Aorta (tissue), 5 donors: ENCODE measurements at places on chromosomes 5 and 9.

GRCh38 chr9:113673726-113674125 is 202.4 kb upstream of the ZNF618 start:
- DNase-seq, result no peak

DNA sequence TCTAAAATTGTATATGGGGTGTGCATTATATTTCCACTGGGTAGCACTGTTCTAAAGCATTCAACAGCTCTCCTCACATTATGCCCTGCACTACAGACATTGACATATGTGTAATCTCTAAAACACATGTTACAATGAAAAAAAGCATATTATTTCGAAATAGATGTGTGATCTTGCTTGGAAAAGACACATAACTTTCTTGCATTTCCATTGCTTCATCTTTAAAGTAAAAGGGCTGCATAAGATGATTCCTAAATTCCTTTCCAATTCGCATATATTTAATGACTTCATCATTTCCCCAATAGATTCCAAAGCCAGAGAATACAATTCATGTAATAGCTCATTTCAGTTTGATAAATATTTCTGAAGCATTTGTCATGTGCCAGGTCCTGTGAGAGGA is 566.9 kb downstream of the PDE4D start:
- no peak for DNase-seq

- no peak for DNase-seq
These were observed 11.6 kb downstream of the C9orf72 start for GRCh38 chr9:27561685-27562084.

DNA sequence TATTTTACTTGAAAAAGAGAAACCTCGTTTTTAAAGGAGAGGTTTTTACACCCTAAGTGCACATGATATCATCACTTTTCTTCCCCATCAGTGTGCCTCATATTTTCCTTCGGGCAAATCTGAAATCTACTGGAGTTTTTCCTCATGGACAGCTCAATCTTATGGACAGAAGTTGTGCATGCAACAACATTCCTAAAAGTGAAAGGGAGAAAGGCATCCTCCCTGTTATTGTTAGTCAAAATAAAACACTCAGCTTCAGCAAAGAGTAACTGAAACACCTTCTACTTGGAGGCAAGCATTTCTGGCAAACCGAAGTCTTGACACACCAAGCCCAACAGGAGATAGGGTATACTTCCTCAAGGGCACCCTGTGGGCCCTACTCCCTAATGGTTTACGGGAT is 217.9 kb downstream of the BNC2 start:
- no peak for DNase-seq

GRCh38 chr5:63961125-63961597 is 1.1 kb downstream of the HTR1A start:
- DNase-seq, result no peak

GRCh38 chr9:77922591-77922990 is 109.0 kb downstream of the GNAQ start:
- DNase-seq, result no peak

DNA sequence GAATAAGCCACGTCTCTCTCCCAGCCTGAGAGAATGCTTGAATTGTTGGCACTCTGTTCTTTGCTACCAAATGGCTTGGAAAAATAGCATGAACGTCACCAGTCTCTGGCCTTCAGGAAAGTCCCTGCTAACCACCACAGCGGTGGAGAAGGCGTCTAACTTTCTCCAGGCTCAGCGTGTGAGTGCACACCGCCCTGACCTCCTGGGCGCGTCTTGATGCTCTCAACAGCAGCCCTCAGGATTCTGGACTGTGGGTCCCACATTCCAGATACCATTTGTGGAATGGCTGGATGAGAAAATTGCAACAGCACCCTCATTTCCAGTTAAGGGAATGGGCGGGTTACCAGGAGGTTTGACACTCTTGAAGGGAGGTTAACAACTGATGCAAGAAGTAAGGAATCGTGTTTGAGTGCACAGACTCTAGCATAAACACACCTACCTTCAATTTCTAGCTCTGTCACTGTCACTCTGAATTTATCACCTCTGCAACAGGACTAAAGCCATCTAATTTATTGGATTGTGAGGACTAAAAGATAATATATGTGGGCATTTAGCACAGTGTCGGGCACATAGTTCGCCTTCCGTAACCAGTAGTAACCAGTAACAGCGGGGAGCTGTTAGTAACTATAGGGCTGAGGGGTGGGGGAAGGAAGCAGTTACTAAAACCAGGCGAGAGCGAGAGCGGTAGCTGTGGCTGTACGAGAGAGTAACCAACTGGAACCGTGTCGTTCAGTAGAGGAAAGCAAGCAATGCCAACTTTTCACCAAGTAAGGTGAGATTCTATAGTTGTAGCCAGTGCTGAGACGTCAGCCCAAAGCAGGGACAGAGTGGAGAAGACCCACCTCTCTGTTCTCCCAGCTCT is 807 bp upstream of the PLGRKT start:
- no peak for DNase-seq

DNA sequence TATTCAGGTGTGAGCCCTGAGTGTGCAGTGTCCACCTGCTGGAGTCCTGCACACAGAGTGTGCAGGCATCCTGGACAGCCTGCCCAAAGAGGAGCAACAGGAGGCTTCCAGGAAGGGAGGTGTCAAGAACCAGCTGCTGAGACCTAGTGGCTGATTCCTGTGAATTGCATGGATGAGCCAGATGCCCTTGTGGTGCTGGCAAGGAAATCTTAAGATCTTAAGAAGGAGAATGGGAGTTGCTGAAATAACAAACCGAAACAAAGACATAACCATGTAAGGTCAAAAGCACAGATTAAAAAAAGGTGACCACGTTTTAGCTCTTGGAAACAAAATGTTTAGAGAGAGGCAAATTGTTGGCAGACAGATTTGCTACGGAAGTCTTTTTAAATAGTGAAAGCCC is 29.3 kb upstream of the RPS23 start:
- DNase-seq, result no peak

DNA sequence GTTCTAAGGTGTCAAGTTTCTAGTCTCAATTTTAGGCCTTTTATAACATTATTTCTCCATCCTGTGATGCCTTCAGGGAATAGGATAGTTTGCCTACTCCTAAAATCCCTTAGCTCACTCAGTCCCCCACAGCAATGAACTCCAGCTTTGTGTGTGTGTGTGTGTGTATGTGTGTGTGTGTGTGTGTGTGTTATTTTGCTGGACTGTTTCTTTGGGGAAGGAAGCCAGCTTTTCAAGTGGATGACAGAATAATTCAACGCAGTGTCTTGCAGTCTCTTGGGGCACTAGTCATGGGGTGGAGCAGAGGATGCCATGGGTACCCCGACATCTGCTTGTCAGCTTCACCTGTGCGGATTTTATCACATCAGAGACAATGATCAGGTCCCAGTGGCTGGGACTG is 262.8 kb upstream of the DAPK1 start:
- DNase-seq, result no peak

DNA sequence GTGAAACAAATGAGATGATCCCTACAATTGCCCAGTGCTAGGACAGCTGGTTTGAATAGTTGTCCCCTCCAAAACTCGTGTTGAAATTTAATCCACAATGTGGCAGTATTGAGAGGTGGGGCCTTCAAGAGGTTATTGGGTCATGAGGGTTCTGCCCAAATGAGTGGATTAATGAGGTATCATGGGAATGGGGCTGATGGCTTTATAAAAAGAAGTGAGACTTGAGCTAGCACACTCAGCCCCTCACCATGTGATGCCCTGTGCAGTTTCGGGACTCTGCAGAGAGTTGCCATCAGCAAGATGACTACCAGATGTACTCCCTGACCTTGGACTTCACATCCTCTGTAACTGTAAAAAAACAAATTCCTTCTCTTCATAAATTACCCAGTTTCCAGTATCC is 33.1 kb downstream of the RANBP6 start:
- no peak for DNase-seq

DNA sequence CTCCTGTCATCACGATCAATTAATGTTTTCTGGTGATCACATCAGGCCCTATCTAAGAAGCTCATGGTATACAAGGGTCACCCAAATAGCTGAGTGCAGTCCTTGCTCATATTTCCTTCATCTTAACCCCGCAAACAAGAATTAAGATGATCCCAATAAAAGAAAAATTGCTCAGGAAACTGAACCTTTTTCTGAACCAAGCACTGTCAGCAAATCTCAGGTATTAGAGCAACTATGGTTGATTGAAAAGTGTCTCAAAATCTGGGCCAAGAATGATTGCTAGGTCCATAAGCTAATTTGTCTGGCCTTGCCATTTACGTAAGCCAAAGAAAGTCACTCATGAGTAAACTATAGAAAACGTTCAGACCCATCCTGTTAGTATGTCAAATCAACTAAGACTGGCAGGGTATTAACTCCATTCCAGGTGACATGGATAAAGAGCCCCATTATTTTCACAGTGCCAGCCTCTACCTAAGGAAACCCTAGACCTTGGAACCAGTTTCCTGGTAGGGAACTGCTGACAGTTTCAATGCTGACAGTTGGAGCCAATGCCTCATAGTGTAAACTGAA is 209.3 kb downstream of the DEPDC1B start:
- DNase-seq, result no peak

GRCh38 chr5:75108931-75109596 is 56.7 kb upstream of the GCNT4 start:
- DNase-seq, result no peak

DNA sequence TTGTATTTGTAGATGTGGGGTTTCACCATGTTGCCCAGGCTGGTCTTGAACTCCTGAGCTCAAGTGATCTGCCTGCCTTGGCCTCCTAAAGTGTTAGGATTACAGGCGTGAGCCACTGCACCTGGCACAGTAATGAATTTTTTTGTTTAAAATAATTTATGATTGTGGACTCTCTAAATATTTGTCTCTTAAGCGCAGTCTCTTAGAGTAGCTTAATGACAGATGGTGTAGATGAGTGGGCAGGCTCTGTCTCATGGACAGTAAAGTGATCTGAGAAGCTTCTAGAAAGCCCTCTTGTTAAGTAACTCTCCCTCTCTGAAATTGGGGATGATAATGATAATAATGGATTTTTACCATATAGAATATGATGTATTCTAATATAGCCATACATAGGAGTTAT is 47.5 kb upstream of the KIAA1958 start:
- no peak for DNase-seq

- no peak for DNase-seq
These were observed 197.6 kb downstream of the PAX5 start for GRCh38 chr9:36836486-36836885.

GRCh38 chr9:95086564-95086955 is 230.9 kb downstream of the FANCC start:
- DNase-seq, result peak; percentile 30
